Osteocyte (in vitro differentiated cells): ENCODE measurements at places on chromosomes 1 and 21. TPM values are rescaled to one million over a fixed set of nuclear protein-coding genes. Genes with fewer than 3 reads are reported as not detected.

- no peak for DNase-seq
Observed at GRCh38 chr1:235266967-235267366, 61.0 kb downstream of the ARID4B start.

DNA sequence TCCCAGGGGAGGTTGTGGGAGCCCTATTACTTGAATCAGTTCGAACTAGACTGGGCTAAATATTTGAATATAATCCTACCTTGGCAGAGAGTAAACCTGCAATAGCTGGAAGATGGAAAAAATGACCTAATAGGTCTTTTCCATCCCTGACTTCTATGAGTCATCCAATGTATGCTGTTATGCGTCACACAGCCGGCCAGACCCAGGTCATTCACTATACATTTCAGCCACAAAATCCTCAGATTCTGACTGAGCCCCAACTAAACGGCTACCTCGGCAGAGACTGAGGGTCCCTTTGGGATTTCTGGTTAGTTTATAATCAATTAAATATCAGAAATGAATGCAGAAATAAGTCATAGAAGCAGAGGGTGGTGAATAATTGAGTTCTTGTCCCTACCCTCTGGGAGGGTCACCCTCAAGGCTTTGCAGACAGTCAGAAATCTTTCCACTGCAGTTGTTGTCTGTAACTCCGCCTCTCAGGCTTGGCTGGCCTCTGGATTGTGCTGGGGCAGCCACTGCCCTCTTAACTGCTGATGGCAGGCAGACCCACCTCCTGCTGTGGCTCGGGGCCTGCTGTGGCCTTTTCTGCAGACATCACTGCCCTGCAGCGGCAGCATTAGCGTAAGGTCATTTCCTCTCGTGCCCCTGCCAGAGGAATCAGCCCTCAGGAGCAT is 240.5 kb downstream of the TGFB2 start:
- peak; percentile 89 for DNase-seq

DNA sequence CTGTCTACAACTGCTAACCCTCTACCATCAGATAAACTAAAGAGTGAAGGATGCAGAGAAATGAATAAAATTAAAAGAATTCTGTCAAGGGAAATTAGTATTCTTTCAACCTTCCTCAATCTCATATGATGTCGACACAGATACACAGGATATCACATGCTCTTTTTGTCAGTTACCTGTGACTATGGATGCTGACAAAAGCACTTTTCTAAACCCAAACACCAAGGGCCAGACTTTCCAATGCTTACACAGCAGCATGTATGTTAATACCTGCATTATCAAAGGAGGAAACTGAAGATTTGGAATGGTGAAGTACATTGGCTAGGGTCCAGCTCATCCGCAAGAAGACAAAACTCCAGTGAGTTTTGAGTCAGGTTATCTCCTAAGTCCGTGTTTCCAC is 294.0 kb downstream of the SMYD3 start:
- DNase-seq: no peak

DNA sequence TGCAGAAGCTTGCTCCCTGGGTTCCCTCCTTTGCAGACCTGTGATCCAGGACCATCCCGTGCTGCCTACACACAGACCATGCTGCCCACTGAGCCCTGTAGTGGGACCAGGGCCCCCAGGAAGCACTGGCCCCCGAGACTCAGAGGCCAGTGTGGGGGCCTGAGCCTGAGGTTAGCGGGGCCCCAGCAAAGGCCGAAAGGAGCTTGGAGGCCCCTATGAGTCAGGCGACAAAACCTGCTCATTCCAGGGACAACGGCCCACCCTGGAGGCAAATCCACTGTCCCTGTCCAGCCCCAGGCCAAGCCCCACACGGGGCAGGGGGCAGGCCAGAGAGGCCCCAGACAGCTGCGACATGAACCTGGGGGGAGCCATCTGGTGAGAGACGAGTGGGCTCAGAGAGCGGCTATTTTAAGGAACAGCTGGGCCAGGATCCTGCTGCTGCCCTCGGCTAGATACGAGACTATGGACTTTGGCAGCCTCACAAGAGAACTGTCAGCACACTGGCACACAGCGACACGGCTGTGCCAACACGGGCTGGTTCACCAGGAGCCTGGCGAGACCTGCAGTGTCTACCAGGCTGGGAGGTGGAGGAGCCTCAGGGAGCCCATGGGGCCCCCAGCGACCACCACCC is 74.7 kb downstream of the ARHGEF16 start:
- DNase-seq: no peak

Gene TMEM50B
- total RNA-seq: 44.0 and 47.9 TPM in 2 replicates

GRCh38 chr1:14567056-14567455 is 31.4 kb upstream of the KAZN start:
- no peak for DNase-seq
